ENCODE measurements at places on chromosomes 12 and 14.

DNA sequence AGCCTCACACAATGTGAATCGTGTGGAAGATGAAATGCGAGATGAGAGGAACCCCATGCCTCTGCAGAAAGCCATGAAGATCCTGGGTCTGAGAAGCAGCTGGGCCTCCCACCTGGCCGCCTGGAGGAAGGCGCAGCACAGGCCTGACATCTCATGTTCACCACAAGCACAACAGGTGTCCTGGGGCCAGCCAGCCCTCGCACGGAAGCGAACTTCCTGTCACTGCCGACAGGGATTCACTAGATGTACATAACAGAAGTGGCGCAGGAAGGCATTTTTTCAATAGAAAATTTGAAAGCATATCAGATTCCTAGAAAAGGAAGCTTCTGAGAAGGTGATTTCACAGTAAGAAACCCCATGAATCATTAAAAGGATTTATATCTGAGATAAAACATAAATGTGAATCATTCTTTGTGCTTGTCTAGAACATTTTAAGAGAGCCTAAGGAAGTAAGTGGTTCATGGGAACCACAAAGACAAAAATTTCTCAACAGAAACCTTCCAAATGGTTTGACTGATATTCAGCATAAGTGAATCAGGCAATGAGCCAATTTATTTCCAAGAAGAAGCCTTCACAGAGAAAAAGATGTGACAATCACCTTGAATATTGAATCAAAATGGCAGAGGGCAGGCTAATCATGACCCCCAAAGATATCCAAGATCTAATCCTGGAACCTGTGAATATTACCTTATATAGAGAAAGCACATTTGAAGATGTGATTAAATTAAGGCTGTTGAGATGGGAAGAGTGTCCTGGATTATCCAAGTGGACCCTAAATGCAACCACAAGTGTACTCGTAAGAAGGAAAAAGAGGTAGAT, 311.9 kb downstream of the DUSP6 start:
- peaks cover 63% of the 10 kb centered on the region for H3K4me1 ChIP-seq
- H3K4me3 ChIP-seq, result peak overlapping the region; percentile 30
- peak; percentile 72 for DNase-seq
- no peaks in the 10 kb centered on the region for H3K27me3 ChIP-seq
- peak overlapping the region; percentile 94 for H3K27ac ChIP-seq
- H3K36me3 ChIP-seq, result peaks cover 7% of the 10 kb centered on the region

DNA sequence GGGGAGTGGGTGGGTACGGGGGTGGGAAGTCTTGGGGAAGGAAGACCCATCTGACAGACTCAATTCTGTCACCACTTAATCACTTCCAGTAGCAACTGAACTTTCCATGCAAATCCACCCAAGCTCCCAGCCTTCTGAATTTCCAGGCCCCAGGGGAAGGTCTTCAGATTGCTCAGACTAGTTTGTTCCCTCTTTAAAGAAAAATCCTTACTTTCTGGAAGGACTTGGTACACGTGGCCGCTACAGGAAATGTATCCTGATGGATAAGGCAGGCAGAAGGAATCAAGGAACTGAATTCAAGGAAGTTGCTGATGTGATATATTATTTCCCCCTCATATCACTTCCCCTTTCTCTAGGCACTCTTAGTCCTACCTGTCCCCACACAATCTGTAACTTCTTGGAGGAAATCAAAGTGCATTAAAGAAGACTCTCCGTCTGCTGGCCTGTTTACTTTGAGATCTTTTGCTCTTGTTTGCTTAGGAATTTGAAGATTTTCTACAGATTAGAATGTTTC, 6.4 kb downstream of the NFKBIA start:
- no peaks in the 10 kb centered on the region for H3K27me3 ChIP-seq
- no peak overlapping the region for H3K4me3 ChIP-seq
- no peak for DNase-seq
- H3K27ac ChIP-seq, result peak overlapping the region; percentile 25

- no peak for DNase-seq
- no peaks in the 10 kb centered on the region for H3K36me3 ChIP-seq
- no peaks in the 10 kb centered on the region for H3K4me1 ChIP-seq
- H3K4me3 ChIP-seq, result no peak overlapping the region
- peaks cover 2% of the 10 kb centered on the region for H3K27me3 ChIP-seq
- H3K27ac ChIP-seq, result no peak overlapping the region
These were observed 43.1 kb upstream of the STRAP start for GRCh38 chr12:15839041-15839440.

DNA sequence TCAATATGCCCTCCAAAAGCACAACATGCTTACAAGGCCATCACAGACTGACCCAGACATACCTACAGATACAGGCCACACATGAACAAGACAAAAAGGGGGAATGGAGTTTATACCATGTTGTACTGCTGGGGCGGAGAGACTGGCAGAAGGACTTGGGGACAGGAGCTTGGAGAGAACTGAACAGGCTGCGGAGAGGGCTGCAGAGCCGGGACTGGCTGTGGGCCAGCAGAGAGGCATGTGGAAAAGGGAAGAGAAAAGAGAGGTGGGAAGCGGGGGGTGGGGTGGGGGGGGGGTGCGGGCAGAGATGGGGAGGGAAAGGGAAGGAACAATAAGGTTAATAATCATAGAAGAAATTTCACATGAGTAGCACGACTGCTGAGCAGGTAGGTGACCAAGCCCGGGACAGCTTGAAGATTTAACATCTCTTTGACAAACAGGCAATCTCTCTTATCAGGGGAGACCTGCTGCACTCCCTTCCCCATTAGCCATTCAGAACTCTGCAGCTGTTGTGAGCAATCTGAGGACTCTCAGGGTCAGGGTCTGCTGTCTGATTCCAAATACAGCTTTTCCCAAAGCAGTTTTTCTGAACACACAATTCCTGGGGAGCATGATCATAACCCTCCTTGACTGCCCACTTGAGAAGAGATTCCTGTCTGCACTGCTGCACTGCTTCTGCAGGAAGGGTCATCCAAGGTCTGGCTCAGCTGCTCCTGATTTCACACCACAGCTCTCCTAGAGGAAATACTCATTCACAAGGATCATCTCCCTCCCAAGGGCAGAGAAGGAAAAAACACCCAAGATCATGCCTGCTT, 21.6 kb upstream of the STAC3 start:
- H3K4me3 ChIP-seq, result no peak overlapping the region
- no peaks in the 10 kb centered on the region for H3K27me3 ChIP-seq
- peaks cover 29% of the 10 kb centered on the region for H3K36me3 ChIP-seq
- DNase-seq, result no peak
- no peak overlapping the region for H3K27ac ChIP-seq

GRCh38 chr14:69581316-69581935, 6.8 kb upstream of the CCDC177 start:
- H3K27ac ChIP-seq, result no peak overlapping the region
- H3K4me3 ChIP-seq, result no peak overlapping the region
- no peak for DNase-seq
- H3K36me3 ChIP-seq, result no peaks in the 10 kb centered on the region
- peaks cover 2% of the 10 kb centered on the region for H3K4me1 ChIP-seq
- H3K27me3 ChIP-seq, result peaks cover 11% of the 10 kb centered on the region

DNA sequence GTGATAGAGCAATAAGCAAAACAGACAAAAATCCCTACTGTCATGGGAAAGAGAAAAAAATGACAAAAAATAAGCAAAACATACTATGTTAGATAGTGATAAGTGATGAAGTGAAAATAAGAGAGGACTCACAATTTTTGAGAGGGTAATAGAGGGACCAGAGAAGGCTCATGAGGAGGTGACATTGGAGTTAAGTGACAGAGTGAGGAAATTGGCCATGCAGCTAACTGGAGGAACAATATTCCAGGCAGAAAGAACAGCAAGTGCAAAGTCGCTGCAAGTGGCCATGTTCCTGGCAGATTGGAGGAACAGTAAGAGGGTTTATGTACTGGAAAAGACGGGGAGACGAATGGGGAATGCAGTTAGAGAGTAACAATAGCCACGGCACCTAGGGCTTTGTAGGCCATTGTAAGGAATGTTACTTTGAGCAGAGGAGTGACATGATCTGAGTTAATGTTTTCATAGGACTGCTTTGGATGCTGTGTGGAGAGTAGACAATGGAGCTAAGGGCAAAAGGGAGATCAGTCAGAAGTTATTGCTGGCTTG, 1.4 kb upstream of the SAV1 start:
- DNase-seq, result no peak
- peaks cover 16% of the 10 kb centered on the region for H3K4me1 ChIP-seq
- no peak overlapping the region for H3K27ac ChIP-seq
- H3K4me3 ChIP-seq, result no peak overlapping the region
- H3K36me3 ChIP-seq, result peaks cover 4% of the 10 kb centered on the region

GRCh38 chr14:104563742-104564615, 15.6 kb upstream of the C14orf180 start:
- H3K4me3 ChIP-seq, result no peak overlapping the region
- no peak overlapping the region for H3K27ac ChIP-seq
- peaks cover 2% of the 10 kb centered on the region for H3K4me1 ChIP-seq
- peaks cover 11% of the 10 kb centered on the region for H3K27me3 ChIP-seq
- no peaks in the 10 kb centered on the region for H3K36me3 ChIP-seq
- peak; percentile 68 for DNase-seq

DNA sequence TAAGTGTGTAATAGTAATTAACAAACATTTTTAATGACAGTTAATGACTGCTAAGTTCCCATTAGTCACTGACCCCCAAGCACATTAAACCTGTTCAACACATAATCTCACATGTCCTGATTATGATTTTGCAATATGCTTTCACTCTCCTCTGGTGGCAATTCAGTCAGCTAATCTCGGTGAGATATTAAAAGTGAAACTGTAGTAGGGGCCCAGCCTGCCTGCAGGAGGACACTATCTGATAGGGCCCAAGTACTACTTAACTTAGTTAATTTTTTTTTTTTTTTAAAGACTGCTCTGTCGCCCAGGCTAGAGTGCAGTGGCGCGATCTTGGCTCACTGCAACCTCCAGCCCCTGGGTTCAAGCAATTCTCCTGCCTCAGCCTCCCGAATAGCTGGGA, 48.8 kb downstream of the CIT start:
- no peak overlapping the region for H3K4me3 ChIP-seq
- H3K4me1 ChIP-seq, result peaks cover 3% of the 10 kb centered on the region
- H3K27ac ChIP-seq, result no peak overlapping the region
- H3K36me3 ChIP-seq, result peaks cover 16% of the 10 kb centered on the region
- H3K27me3 ChIP-seq, result no peaks in the 10 kb centered on the region

DNA sequence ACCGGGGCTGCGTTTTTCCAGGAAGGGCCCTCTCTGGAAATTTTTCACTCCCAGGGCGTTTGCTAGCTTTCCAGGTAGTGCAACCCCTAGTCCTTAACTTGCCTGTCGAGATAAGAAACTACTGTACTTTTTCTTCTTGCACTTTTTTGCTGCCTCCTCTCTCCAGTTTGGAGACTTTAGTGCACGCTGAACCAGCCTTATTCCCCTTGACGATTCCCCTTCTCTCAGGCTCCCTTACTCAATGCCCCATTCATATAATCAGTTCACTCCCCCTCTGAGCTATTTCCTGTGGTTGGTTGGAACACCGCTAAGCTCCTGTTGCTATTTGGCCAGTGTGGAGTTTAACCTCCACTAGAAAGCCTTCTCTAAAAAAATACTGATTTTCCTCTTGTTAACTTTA, 682 bp downstream of the CREBL2 start:
- peak; percentile 16 for DNase-seq
- H3K36me3 ChIP-seq, result peaks cover 7% of the 10 kb centered on the region
- H3K4me3 ChIP-seq, result peak overlapping the region; percentile 84
- H3K4me1 ChIP-seq, result peaks cover 68% of the 10 kb centered on the region
- no peaks in the 10 kb centered on the region for H3K27me3 ChIP-seq

DNA sequence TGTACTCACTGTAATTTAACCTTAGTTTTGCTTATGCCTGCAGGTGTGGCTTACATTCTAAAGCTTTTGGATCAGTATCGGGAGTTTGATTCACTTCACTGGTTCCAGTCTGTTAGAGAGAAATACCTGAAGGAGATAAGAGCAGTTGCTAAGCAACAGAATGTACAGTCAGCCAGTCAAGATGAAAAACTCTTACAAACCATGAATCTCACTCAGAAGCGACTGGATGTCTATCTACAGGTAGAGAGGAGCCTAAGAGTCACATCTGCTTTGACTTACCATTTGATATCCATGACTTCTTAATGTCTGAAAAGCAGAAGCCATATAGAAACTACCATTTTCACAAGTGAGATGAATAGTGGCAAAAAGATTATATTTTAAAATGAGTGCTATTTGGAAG, 56.5 kb downstream of the WASHC4 start:
- peaks cover 37% of the 10 kb centered on the region for H3K36me3 ChIP-seq
- peaks cover 3% of the 10 kb centered on the region for H3K4me1 ChIP-seq
- DNase-seq, result no peak
- H3K4me3 ChIP-seq, result no peak overlapping the region

- H3K4me3 ChIP-seq, result no peak overlapping the region
- no peak overlapping the region for H3K27ac ChIP-seq
- H3K36me3 ChIP-seq, result no peaks in the 10 kb centered on the region
- H3K27me3 ChIP-seq, result peaks cover 9% of the 10 kb centered on the region
- DNase-seq, result no peak
These were observed 158.9 kb downstream of the TMX1 start for GRCh38 chr14:51398898-51399297.

- H3K4me3 ChIP-seq, result no peak overlapping the region
- no peak for DNase-seq
- no peak overlapping the region for H3K27ac ChIP-seq
- no peaks in the 10 kb centered on the region for H3K4me1 ChIP-seq
- no peaks in the 10 kb centered on the region for H3K27me3 ChIP-seq
- no peaks in the 10 kb centered on the region for H3K36me3 ChIP-seq
These were observed 66.7 kb downstream of the GALNT16 start for GRCh38 chr14:69326611-69327010.

- peak; percentile 21 for DNase-seq
- H3K36me3 ChIP-seq, result no peaks in the 10 kb centered on the region
- H3K4me3 ChIP-seq, result no peak overlapping the region
- no peaks in the 10 kb centered on the region for H3K27me3 ChIP-seq
- H3K27ac ChIP-seq, result no peak overlapping the region
These were observed 11.4 kb downstream of the GPR19 start for GRCh38 chr12:12684375-12685106.

DNA sequence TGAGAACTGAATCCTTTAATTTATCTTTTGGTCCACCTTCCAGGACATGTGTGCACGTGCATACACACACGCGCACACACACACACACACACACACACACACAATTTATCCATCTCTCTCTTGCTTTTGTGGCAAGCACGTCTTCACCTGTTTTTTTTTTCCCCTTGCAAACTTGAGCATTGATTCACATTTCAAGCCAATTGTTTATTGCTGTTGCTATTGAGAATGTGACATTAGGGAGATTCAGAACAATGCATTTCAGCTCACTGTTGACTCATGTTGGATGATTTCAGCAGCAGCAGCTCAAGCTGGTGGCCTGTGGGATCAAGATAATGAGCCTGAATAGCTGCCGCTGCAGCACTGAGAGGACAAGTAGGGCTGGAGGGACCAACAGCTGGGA, 128.9 kb downstream of the SNAPC1 start:
- no peaks in the 10 kb centered on the region for H3K27me3 ChIP-seq
- peaks cover 19% of the 10 kb centered on the region for H3K4me1 ChIP-seq
- no peak overlapping the region for H3K27ac ChIP-seq
- H3K4me3 ChIP-seq, result no peak overlapping the region
- no peaks in the 10 kb centered on the region for H3K36me3 ChIP-seq

GRCh38 chr12:58787021-58787760, 133.1 kb downstream of the LRIG3 start:
- no peak for DNase-seq
- H3K27me3 ChIP-seq, result no peaks in the 10 kb centered on the region
- no peaks in the 10 kb centered on the region for H3K36me3 ChIP-seq
- no peak overlapping the region for H3K27ac ChIP-seq
